NCI-H774 (cell line): ENCODE measurements at places on chromosomes 12 and 14.
A peak's percentile ranks its signal among the peaks of the same experiment; 100 is the strongest.

DNA sequence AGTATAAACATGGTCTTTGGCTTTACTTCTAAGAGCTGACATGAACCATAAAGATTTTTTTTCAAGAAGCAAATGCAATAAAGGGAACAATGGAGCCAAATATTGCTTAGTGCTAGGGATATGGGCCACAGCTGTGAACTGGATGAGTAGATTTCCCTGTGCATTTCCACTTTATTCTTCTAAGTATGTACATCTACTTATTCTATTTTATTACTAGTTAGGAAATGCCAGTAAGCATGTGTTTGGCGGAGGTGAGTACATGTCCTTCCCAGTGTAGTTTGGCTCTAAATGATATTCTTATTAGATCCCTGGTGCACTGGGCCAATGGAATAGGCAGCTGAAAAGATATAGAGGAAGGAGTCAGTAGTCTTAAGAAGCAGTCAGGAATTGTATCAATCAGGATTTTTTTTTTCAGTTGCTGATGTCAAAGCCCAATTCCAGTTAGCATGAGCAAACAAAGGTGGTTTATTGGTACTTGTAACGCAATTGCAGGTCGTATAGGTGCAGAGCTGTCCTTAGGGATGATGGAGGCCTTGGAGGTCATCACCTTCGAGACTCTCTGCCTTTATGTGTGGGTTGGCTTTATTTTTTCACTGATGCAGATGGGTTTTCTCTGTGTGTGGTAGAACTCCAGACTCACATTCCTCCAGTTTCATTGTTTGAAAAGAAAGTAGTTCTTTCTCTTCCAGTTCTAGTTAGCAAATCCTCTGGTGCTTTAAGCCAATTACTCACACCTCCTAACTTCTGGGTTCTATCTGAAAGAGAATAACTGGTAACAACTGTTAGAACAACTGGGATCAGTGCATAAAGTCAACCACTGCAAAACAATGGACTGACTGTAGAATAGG lies 139.0 kb upstream of the LRIG3 start:
- DNase-seq: no peak

- DNase-seq: no peak
Measured at GRCh38 chr12:28035500-28035899, 63.0 kb upstream of the PTHLH start.

DNA sequence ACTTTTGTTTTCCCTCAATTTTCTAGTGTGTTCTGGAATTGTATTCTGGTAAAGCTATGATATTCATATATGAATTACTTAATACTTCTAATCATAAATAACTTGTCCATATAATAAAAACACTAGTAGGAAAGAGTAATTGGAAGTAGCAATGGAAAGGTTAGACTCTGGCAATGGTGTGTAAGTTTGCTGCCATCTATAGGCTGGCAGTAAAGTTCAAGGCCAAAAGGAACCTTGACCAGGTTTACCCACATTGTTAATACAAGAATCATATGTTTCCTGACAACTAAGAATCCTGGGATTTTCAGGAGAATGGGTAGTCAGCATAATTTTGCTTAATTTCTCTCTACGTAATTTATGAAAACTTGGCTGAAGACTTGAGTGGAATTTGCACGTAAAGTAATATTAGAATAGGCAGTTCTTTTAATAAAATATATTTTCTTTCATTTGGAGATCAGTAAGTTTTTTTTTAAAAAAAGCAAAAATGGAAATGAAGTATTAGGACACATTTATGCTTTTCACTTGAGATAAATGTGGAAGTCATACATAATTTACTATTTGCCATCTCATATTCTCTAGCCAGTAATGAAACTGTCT lies 926.7 kb downstream of the GALC start:
- DNase-seq: no peak

- no peak for DNase-seq
Measured at GRCh38 chr12:67853204-67853603, 136.0 kb upstream of the IFNG-AS1 start.

- DNase-seq: peak; percentile 20
Measured at GRCh38 chr12:28872654-28873268, 276.3 kb upstream of the FAR2 start.

DNA sequence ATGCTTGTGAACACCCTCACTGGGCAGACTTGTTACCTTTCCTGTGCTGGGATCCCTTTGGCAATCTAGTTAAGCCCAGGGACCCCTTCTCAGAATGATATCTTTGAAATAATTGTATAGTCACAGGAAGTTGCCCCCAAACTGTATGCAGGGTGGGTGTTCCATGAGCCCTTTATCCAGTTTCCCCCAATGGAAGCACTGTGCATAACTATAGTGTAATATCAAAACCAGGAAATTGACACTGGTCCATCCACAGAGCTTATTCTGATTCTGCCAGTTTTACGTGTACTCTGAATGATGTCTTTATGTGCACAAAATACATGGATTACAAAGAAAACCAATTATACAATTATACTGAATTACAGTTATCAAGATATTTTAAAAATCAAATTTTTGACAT lies 24.2 kb downstream of the NGB start:
- no peak for DNase-seq

GRCh38 chr12:54420766-54421144 lies 1.7 kb upstream of the ITGA5 start:
- no peak for DNase-seq

DNA sequence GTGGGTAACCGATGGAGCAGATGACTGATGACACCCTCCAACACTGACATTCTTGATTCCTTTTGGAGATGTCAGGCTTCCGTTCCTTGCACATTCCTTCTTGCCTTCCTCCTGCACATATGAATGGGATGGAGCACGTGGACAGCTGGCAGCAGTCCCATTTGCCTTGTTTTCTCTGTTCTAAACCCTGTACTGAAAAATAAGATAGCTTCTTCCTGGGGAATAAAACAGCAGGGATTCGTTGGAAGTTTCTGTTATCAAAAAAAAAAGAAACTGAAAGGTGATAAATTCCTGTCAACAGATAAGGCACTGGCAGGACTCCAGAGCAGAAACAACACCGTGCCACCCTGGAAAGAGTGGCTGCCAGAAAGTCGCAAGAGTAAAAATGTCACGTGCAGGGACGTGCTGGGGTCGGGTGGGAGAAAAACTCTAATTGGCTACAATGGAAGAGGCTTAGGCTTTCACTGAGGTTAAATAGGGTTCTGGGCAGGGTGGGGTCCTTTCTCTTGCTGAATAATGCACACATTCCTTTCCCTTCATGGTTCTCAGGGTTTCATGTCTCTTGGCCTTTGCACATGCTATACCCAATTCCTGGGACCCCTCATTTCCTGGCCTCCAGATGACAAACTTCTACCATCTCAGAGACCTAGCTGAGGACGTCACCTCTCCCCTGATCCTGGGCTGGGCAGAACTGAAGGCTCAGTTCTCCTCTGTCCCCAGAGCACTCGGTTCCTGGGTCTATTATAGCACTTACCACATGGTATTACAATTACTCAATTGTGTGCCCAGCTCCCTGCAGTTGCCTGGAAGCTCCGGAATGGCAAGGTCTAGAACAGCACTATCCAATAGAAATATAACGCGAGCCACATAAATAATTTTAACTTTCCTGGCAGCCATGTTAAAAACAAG lies 7.0 kb upstream of the NUAK1 start:
- no peak for DNase-seq

GRCh38 chr12:112107306-112108201 lies 1.0 kb downstream of the NAA25 start:
- DNase-seq: no peak

DNA sequence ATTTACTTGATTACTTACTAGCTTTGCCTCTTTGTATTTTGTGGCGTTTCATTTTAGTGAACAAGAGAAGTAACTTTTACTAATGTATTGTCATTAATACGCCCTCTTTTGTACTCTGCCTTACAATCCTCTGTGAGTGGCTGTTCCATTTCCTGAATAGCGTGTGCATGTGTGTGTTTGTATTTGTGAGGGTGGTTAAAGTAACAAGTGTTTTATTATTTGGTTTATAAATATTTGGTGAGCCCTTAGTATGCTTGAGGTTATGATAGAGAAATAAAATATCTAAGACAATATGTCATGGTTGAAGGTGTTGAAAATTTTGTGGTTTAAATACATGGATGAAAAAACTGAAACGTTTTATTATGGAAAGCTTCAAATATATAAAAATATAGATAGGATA lies 71.7 kb upstream of the REP15 start:
- no peak for DNase-seq

DNA sequence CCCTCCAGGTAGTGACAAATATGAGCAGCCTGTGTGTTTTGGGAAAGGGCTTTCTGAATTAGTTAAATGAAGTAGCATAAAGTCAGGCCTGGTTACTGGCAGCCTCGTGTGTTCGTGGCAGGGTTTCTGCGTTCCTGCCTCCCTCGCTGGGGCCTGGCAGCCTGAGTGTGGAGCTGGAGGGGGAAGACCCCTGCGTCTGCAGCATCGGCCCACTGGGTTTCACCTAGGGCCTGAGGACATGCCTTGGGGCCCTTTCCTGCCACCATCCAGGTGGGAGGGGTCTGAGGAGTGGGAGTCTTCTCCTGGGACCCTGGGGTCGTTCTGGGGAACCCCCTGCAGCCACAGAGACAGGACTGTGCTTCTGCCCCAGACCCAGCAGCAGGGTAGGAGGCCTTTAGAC lies 20.4 kb upstream of the AMN start:
- DNase-seq: no peak

- DNase-seq: peak; percentile 78
Measured at GRCh38 chr12:132153501-132154340, 9.5 kb downstream of the NOC4L start.

DNA sequence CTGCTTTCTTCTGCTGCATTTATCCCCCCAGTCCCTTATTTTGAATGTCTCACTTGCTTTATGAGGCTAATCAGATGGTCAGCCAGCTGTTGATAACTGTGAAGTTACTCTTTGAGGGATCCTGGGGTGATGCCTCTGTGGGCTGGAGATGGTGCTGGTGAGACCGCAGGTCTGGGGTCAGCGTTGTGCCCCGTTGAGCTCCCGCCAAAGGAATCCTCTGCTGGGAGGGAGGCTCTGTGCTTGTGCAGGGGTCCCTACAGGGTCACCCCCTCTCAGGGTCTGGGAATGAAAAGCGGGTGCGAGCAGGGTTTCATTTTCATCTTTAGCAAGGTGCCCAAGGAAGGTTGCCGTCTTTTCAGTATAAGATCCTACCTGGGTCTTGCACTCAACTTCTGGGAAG lies 161.2 kb upstream of the RTL1 start:
- no peak for DNase-seq
